ENCODE measurements at places on chromosomes 7 and 10. TPM values are rescaled to one million over a fixed set of nuclear protein-coding genes. Genes with fewer than 3 reads are reported as not detected.

- no peak for DNase-seq
Measured at GRCh38 chr10:22554461-22555182, 159.8 kb downstream of the PIP4K2A start.

DNA sequence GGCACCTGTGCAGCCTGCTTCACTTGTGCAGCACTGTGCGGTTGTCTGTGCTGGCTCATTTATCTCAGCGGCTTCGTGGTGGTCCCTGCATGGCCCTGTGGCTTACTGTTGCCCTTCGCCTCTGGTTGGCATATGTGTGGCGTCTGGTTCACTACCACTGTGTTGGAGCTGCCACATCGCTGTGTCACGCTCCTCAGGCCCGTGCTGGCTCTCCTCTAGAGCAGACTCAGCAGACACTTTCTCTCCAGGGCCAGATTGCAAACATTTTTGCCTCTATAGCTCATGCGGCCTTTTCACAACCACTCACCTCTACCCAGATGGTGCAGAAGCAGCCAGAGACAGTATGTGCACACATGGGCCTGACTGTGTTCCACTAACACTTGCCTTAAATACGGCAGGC, 37.9 kb downstream of the PPP2R2D start:
- DNase-seq = no peak

- peak; percentile 52 for DNase-seq
Measured at GRCh38 chr10:131811630-131812403, 89.0 kb upstream of the PPP2R2D start.

DNA sequence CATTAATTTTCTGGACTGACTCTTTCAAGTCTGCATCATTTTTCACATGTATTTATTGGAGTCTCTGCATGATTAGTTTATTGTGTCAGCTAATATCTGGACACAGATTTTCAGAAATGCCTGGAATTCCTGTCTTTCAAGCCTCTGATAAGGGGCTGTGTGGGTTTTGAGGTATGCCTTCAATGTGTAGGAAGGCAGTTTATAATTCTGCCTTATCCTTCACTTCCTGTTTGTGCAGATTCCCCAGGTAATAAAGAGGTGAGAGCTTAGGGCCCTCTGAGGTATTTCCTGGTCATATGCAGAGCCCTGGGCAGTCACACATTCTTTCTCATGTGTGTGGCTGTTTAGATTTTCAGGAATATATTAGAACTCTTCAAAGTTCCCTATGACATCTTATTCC, 79.4 kb upstream of the PRKCQ start:
- no peak for DNase-seq

GRCh38 chr7:143130541-143130940, 1.3 kb upstream of the PIP start:
- DNase-seq = no peak

DNA sequence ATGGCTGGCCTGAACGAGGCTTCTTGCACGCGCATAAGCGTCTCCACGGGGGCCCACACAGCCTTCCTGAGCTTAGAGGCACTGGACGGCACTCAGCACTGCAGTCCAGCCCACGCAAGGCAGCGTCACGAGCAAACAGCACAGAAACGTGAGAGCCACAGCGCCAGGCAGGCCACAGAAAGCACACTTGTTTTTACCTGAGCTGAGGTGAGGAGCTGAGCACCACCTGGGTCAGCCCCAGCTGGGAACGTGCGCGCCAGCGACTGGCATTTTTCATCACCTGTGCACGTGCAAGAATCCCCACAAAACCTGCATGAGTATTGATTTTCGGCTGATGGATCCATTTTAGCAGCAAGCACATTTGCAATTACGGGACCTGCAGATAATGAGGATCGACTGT, 26.7 kb downstream of the IQCE start:
- no peak for DNase-seq

DNA sequence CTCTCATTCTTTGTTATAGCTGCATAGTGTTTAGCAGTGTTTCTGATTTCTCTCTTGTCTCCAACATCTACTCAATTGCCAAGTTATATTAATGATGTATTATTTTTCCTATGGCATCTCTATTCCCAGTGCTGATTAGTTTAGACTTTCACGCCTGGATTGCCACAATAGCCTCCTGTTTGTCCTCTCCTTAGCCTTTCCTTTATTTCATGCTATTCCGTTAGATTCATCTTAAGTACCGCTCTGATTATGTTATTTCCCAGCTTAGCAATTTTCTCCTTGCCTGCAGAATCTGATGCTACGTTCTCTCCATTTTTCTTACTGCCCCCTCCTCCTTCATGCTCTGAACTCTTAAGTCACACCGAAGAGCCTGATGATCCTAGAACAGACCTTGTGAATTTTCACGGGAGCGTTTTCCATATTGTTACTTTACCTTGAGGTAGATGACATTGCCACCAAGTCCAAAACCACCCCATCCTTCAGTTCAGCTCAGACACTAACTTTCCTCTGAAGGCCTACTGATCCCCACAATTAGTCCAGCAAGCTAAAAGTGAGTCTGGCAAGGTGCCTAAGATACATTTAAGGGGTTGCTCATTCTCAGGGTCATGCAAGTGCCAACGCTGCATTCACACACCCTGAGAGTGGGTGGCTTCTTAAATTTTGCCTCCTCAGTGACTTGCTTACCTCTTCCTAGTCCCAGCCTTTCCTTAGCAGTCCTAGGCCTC, 6.6 kb upstream of the NRF1 start:
- DNase-seq = no peak

DNA sequence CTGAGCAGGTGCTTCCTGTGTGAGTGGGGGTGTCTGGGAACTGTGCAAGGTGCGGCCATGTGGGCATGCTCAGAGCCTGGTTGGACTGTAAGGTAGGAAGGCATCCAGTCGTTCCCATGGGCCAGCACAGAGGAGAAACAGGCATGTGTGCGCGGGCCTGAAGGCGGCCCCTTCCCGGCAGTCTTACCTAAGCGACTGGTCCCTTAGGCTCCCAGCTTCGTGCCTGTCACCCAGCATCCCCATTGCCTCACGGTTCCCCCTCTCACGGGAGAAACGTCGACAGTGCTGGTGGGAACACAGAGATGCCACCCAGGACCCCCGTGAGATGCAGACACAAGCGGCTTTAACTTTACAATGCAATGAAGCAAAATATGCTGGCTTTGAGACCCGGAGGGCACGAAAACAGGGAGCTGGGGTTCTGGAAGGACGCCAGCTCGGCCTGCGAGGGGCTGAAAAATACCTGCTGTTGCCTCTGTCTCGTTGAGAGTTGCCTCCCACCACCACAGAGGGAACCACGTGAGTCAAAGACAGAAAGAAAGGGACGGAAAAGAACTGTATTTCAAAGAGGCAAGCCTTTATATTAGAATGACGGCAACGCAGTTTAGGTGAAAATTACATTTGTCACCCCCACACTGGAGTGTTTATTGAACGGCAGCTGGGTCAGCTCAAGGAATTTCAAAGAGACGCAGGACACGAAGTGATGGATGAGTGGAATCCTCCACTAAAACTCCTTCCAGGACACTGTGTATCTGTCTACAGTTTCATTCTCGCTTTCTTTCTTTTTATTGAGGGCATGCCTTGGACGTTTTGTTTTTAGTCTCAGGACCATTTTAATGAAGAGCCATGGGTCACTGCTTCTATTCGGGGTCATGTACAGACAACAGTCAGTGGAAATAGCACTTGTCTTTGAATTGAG, 128.4 kb downstream of the DNAJB6 start:
- DNase-seq = no peak

GRCh38 chr7:37069336-37069735, 345.0 kb upstream of the AOAH start:
- DNase-seq = no peak

GRCh38 chr7:105199386-105199785, 185.4 kb downstream of the KMT2E start:
- DNase-seq = no peak

Gene TMEM140
- total RNA-seq = 20.4 TPM

Gene PSPH
- total RNA-seq = 13.3 TPM

Gene UPK3BL2
- total RNA-seq = 9.8 TPM

Gene CPEB3
- 8.8 TPM for total RNA-seq

Measured in vagina (tissue), 2 donors.